ENCODE measurements at places on chromosomes 1 and 21.

- DNase-seq: no peak
Measured at GRCh38 chr1:214317300-214317699, 36.3 kb downstream of the SMYD2 start.

DNA sequence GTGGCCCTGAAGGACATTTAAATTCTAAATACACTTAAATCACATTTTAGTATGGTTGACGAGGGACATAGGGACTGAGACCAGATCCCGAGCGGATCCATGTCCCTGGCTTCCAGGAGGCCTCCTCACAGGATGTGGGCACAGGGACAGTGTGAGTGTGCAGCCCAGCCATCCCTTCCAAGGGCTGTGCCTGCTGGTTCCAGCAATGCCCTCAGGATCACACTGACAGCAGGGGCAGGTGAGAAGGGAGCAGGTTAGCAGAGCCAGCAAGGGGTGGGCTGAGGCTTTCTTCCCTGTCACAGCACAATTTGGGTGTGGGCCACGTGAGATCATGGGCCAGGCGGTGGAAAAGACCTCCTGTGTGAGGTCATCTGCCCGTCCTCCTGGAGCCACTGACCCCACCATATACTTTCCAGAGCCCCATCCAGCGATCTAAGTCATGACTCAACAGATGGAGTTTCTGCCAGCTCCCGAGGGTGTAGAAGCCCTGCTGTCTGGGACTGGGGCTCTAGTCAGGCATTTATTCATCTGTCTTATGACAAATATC, 37.0 kb upstream of the PRSS38 start:
- DNase-seq: no peak

- no peak for DNase-seq
Measured at GRCh38 chr1:29632806-29633615, 396.7 kb downstream of the PTPRU start.

DNA sequence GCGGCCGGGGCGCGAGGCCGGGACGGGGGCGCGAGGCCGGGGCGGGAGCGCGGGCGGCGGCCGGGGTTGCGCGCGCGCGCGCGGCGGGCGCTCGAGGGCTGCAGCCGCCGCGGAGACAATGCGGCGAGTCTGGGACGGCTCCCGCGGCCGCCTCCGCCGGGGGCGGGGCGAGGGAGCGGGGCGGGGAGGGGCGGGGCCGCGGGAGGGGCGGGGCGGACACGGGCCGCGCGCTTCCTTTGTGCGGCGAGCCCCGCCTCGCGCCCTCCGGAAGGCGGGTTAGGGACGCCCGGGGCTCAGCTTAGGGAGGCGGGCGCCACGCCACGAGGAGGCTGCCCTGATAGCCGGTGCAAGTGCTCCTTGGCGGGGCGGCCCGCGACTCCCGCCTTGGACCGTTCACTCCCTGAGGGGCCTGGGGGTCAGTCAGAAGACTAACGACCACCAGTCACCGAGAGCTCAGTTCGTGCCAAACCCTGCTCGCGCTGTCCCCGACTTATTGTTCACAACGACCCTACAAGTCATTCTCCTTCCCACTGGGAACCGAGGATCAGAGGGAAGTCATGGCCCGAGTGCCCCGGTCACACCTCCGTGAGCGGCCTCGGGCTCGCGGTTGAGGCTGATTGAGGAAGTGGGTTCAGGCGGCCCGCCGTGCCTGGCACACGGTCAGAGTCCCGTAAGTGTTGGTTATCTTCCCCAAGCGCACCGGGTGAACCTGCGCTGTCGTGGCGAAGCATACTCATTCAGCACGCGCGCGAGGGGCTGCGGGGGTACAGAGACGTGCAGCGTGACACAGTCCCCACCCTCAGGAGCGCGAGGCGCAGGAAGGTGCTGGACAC, 29.1 kb upstream of the A3GALT2 start:
- peak; percentile 66 for DNase-seq

GRCh38 chr21:14382486-14382834, 486 bp downstream of the HSPA13 start:
- peak; percentile 3 for DNase-seq

GRCh38 chr1:81920245-81920740, 119.6 kb downstream of the ADGRL2 start:
- no peak for DNase-seq

DNA sequence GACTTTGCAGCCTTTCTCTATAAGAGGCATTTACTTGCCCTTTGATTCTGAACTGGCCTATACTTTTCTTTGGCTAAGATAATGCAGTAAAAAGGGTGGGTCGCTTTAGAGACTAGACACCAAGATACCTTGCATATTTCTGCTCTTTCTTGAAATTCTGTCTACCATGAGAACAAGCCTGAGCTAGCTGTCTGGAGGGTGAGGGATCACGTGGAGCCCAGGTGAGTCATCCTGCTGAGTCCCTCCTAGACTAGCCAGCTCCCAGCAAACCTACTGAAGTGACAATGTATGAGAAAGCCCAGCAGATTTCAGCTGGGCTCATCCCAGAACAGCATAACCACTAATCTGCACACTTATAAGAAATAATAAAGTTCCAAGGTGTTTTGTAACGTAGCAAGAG, 408.0 kb upstream of the KAZN start:
- no peak for DNase-seq

DNA sequence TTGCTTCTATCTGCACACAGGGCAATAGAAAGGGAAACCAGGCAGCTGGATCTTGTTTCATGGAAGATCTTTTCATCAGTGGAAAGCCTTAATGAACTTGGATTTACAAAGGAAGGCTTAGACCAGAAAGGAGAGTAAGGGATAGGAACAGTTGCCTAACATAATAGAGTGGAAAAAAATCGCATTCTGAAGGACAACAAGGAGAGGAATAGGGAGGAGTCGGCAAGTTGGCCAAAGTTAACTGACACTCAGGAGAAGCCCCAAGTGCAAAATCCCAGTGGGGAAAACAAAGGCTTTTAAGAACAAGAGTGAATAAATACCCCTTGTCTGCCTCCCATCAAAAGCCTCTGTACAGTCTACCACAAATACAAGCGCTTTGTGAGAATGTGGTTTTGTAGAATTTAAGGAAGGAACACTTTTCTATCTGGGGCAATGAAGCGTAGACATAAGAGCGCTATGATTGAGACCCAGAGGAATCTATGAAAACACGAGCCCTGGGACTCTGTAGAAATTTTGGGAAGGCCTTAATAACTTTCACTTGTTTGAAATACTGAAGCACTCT, 74.1 kb downstream of the ZNF648 start:
- DNase-seq: no peak

DNA sequence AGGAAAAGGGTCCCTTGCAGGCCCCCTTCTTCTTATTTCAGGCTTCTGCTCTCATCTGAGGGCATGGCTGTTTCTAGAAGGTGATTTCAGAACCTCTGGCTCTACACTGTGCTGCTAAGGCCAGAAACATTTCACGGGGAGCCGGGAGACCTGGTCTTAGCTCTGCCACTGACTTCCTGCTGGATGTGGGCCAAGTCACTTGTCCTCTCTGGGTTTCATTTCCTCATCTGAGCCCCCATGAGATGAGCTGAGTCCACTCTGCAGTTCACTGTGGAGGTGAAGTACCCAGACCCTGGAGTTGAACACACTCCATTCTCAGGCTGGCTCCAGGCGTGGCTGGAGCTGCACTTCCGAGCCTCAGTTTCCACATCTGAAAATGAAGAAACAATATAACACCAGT, 2.1 kb downstream of the PADI1 start:
- DNase-seq: no peak

GRCh38 chr1:81238129-81238528, 562.6 kb upstream of the ADGRL2 start:
- DNase-seq: no peak

DNA sequence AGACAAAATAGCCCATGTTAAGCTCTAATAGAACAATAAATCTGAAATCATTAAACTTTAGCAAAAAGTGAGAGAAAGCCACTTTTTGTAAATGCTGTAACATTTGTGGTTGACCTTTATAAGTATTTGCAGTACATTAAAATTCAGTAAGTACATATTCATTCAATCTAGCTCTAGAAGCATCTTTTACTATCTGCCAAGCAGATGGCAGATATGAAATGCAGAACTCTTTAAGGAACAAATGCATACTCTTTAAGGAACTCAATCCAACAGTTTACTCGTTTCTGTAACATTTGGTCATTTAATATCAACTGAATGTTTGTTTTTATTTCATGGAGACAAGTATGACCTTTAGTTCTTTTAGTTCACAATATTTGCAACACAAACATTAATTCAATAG, 150.1 kb downstream of the APP start:
- DNase-seq: no peak

GRCh38 chr1:3657096-3657475, 4.8 kb downstream of the TP73 start:
- DNase-seq: no peak

- DNase-seq: no peak
Measured at GRCh38 chr1:152071123-152071522, 17.7 kb downstream of the TCHHL1 start.
